Fibroblast of villous mesenchyme (primary cell): ENCODE measurements at places on chromosomes 3 and 15. TPM values are rescaled to one million over a fixed set of nuclear protein-coding genes. Genes with fewer than 3 reads are reported as not detected.

The ITIH1 gene
- not detected in 2 replicates for total RNA-seq

The PARP15 gene
- under 0.01 TPM in 2 replicates for total RNA-seq

The CLDN18 gene
- total RNA-seq = not detected in 2 replicates

The MED12L gene
- total RNA-seq = 0.32 and 1.3 TPM in 2 replicates

The VPS13C gene
- total RNA-seq = 80.9 and 94.6 TPM in 2 replicates

The ADGRG7 gene
- total RNA-seq = not detected in 2 replicates

The LRRC15 gene
- 0.43 and 3.9 TPM in 2 replicates for total RNA-seq

The SERPINI1 gene
- 2.2 and 2.6 TPM in 2 replicates for total RNA-seq

The FXR1 gene
- 97.3 and 131 TPM in 2 replicates for total RNA-seq

The PLCB2 gene
- total RNA-seq = 0.43 and 0.64 TPM in 2 replicates

The ZBBX gene
- not detected in 2 replicates for total RNA-seq

The SMCO1 gene
- under 0.01 TPM in 1 of 2 replicates, not detected in the other for total RNA-seq

The WDR76 gene
- total RNA-seq = 15.1 and 17.7 TPM in 2 replicates

The KBTBD13 gene
- not detected in 2 replicates for total RNA-seq

The FANCD2 gene
- 15.5 and 23.3 TPM in 2 replicates for total RNA-seq

The GOLGA6A gene
- not detected in 2 replicates for total RNA-seq

The TMIE gene
- total RNA-seq = under 0.01 TPM in 1 of 2 replicates, not detected in the other

The ROPN1 gene
- total RNA-seq = under 0.01 TPM in 1 of 2 replicates, not detected in the other

The SPCS1 gene
- total RNA-seq = 66.9 and 77.0 TPM in 2 replicates

The IRAK2 gene
- 3.2 and 8.2 TPM in 2 replicates for total RNA-seq

The ADIPOQ gene
- total RNA-seq = not detected in 2 replicates

The GPR160 gene
- under 0.01 and 0.43 TPM in 2 replicates for total RNA-seq

The OR5AC2 gene
- total RNA-seq = not detected in 2 replicates

The U2SURP gene
- 76.0 and 86.4 TPM in 2 replicates for total RNA-seq

The GNAT1 gene
- not detected in 2 replicates for total RNA-seq

The PXYLP1 gene
- total RNA-seq = 3.2 and 3.5 TPM in 2 replicates

The SLCO2A1 gene
- 0.32 and 0.43 TPM in 2 replicates for total RNA-seq

The ZDHHC19 gene
- total RNA-seq = not detected in 2 replicates

The CACNA2D2 gene
- not detected in 2 replicates for total RNA-seq

The ARRDC4 gene
- 11.7 and 18.4 TPM in 2 replicates for total RNA-seq

The TPM1 gene
- 2,255 and 2,551 TPM in 2 replicates for total RNA-seq

The RAB7A gene
- 67.3 and 85.5 TPM in 2 replicates for total RNA-seq

The CD86 gene
- not detected in 2 replicates for total RNA-seq

The EAF2 gene
- 0.32 and 0.43 TPM in 2 replicates for total RNA-seq

The RMDN3 gene
- 17.3 and 17.4 TPM in 2 replicates for total RNA-seq

The RRP9 gene
- total RNA-seq = 22.5 and 24.8 TPM in 2 replicates

The ISLR gene
- total RNA-seq = 73.8 and 83.4 TPM in 2 replicates

The RARRES1 gene
- 6.4 and 8.2 TPM in 2 replicates for total RNA-seq

The GHSR gene
- not detected in 2 replicates for total RNA-seq
